ENCODE measurements at places on chromosomes 2 and 18.
A peak's percentile ranks its signal among the peaks of the same experiment; 100 is the strongest.

DNA sequence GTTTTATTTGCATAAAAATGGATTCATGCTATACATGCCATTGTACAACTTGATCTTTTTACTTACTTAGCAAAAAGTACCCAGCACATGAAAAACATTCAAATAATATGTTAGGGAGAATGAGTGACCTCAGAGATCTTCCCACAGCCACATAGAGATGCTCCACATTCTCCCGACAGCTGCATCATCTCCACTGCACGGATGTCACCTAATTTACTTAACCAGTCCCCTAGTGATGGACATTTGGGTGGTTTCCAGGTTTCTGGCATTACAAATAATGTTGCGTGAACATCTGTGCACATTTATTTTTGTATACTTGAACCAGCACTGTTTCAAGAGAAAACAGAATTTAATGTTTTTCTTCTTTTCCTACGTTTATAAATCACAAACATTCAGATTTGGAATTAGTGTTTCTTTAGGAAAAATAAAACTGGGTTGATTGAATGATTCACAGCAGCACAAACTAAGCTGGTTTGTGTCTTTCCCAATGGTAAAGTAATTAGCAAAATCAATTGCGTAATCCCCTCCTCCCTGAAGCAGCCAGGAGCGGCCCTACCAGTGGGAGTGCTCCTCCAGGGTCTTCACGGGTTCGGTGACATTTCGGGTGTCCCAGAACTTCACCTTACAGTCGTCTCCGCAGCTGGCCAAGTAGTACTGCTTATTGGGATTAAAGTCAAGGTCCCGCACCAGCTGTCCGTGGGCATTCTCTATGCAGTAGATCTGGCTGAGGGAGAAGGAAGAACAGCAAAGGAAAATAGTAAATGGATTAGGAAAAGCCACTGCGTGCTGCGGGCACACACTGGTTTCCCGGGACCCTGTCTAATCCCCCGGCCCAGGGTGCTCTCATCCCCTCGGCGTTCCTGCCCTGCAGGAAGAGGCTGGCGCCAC, 183.9 kb downstream of the EIPR1 start:
- DNase-seq, result no peak

DNA sequence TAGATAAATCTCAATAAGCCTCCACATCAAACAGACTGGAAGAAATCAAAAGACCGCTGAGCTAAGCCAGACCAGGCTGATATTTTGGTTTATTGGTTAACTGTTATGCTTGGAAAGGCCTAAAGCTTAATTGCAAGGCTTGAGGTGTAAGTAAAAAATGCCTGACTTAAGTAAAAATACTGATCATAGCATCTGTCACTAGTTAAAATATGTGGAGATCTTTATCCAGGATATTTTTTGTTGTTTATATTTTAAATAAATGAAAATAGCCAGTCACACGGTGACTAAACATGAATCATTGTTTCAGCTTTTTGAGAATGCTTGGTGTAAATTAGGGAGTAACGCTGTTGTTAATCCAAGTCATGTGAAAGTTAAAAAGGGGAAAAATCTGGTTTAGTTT, 127.9 kb downstream of the THADA start:
- no peak for DNase-seq

DNA sequence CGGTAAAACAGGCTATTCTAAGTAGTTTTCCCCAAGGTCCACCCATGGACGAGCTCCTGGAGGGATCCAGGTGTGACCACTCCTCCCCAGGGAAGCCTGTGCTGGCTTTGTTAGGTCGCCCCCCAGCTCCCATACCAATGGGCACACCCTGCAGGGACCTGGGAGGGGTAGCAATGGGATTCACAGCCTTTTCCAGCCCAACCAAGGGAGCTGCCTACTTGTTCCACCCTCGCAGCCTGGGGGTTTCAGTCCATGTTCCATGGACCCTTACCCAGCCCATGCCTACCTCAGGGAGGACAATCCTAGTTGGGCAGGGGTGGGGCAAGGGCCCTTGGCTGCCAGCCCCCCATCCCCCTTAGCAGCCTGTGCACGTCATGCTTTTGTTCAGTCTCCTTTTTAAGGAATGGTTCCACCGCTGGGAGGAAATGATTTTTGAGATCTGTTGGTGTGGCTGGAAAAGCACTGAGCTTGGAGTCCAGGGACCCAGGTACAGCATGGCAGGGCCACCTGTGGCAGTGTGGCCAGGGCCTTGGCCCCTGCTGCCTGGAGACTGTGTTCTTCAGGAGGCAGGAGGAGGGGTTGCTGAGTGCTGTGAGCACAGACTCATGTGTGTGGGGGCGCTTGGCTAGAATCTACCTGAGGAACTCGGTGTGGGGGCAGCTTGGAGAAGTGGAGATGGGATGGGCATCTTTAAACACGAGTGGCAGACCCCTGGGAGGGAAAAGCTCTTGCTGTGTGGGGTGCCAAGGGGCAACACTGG, 166.8 kb downstream of the TWIST2 start:
- no peak for DNase-seq

- DNase-seq, result no peak
Observed at GRCh38 chr2:232957657-232958090, 55.4 kb downstream of the NGEF start.

DNA sequence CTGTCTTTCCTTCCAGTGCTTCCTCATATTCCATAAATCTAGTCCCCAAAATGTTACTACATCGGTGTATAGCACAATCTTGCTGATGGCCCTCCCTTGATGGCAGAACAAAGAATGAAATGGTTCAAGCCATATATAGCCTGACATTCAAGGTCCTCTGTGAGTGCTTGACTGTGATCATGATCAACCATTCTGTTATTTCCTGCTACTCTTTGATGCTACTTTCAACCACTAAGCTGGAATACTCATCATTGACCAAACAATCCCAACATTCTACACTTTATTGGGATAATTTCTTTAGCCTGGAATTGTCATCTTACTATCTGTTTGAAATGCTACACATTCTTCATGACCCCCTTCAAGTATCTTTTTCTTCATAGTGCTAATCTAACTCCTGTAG, 633.9 kb downstream of the PLCL1 start:
- DNase-seq, result no peak

GRCh38 chr18:23138471-23138870, 3.2 kb downstream of the CABLES1 start:
- DNase-seq, result peak; percentile 92

GRCh38 chr18:52715991-52716390, 376.0 kb downstream of the DCC start:
- DNase-seq, result no peak

GRCh38 chr2:210795506-210795905, 239.1 kb downstream of the CPS1 start:
- no peak for DNase-seq

- no peak for DNase-seq
Observed at GRCh38 chr2:205902041-205902899, 183.7 kb downstream of the INO80D start.

DNA sequence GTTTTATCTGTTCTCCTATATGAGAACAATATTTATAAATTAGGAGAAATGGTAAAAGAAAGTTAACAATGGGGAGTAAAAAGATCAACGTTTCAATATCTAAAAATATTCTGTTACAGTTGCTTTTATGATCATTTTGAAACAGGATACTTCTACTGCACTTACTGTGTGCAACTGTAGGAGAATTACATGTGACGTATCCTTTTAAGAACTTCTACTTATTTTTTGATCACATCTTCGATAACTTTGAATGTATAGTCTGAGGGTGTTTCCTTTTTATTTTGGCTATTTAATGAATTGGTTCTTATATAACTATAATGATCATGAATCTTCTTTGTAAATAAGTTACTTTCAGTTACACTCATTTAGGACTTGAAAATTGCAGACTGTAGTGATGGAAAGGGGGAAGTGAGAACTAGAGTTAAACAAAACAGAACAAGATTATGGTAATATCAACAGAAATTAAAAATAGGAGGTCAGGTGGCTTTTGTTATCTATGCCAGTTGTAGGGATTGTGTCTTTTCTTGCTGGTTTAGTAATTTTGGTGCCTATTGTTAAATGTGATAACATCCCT, 109.9 kb downstream of the MSTN start:
- no peak for DNase-seq

DNA sequence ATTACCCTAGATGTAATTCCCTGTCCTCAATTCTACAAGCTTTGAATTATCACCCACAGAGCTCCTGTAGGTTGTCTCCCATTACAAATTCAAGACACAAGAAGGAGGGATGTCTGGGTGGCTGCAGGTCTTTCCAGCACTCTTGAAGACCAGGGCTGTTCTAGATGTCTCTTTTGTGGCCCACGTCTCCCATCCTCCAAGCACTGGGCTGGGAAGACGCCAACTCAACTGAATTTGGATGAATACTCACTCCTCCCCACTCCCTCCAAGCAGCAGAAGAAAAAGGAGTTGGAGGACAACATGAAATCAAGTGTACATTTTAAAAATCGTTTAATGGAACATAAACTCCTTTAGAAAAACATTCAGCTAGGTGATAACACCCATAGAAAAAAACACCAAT, 31.2 kb downstream of the SMAD7 start:
- DNase-seq, result no peak

DNA sequence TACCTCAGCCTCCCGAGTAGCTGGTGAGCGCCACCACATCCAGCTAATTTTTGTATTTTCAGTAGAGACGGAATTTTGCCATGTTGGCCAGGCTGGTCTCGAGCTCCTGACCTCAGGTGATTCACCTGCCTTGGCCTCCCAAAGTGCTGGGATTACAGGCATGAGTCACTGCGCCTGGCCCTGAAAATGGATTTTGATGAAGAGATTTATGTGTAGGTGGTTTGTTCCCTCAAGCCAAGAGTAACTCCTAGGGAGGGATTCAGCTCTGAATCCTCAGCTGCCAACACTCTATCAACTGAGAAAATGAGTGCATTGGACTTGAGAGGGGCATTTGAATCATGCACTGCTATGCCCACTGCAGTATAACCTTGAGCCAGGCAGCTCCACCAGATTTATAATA, 17.5 kb upstream of the LIPG start:
- DNase-seq, result no peak

DNA sequence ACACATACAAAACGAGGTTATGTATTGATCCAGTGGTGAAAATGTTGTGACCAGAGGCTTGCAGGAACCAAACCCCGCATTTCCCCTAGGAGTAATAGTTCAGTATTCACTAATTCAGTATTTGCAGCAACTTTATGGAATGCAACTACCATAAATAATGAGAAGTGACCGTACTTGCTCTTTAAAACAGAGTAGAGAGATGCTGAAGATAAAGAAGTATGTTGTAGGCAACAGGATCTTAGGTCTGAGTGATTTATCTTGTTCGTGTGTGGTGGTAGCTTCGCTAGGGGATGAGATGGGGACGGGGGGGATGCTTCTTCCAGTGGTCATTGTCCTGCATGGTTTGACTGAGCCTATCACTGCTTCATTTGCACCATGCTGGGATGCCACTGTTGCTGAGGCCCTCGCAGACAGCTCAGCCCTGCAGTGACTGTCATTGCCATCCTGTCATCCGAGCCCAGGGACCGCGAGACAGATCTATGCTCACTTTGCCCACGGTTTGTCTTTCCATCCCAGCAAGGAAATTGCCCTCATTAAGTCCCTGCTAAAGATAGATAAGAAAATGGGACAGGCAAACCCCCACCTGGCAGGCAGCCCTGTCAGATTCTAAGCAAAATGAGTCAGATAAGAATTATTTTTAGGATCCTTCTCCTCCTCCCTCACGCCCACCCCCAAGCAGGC, 181.3 kb downstream of the CTIF start:
- no peak for DNase-seq

GRCh38 chr2:32718752-32719151, 90.9 kb downstream of the TTC27 start:
- DNase-seq, result no peak

DNA sequence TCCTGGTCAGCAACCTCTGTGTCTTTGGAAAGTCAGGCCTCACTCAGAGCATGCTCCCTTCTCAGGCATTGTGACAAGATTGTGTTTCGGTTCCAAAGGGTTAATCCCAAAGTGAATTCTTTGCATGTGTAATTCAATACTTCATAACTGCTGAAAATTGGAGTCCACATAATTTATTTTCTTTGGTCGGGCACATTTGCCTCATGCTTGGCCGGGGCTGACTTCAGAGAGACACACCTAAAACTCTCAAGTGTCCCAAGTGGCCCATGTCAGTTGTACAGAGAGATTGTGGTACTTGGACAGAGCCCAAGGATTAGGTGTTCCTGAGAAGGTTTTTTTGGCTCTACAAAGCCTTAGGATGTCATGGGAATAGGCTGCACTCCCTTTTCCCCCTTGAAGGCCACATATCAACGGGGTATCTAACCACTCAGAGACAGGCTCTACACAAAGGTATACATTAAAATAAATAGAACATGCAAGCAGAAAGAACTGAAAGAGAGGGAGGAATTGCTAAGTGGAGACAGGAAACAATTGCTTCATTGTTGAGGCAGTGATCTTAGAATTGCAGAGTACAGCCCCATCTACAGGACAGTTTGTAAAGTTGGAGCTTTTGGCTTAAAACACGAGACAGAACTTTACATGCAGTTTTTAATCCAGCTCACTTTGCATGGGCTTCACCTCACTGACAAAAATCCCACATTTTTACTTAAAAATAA, 1232.3 kb upstream of the ZEB2 start:
- peak; percentile 42 for DNase-seq

DNA sequence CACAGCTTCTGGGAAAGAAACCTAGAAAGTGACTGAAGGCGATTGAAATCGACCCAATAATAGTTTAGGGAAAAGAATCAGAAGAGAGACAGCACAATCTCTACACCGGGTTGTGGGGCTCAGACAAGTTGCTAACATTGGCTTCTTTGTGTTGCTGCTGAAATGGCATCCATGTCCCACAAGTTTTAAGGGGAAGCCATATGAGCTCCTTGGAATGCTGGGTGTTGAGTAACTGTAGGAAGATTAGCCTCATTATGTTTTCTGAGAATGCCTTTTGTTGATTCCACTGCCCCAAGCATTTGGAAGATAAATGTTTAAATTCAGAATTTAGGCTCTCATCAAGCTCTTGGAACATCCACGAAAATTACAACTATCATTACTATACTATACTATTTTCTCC, 73.4 kb upstream of the NEUROD1 start:
- no peak for DNase-seq

- DNase-seq, result peak; percentile 34
Observed at GRCh38 chr2:98868548-98869271, 67.3 kb downstream of the CRACDL start.

DNA sequence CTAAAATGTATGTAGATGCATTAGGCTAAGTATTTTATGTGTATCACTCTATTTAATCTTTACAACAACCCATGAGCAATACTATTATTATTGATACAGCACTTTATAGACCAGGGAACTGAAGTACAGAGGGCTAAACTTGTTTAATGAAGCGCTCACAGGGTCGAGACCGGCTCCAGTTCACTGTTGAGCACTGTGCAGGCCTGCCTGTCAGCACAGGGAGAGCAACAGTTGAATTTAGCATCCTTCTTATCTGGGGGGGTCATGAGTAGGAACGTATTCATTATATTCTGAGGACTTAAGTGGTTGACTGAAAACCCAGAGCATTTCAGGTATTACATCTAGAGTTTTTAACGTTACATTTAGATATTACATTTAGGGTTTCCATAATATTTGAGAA, 120.1 kb downstream of the PLCL1 start:
- no peak for DNase-seq

GRCh38 chr18:567122-567521, 13.1 kb upstream of the CETN1 start:
- no peak for DNase-seq
